ENCODE measurements at places on chromosomes 11 and 22.
A peak's percentile ranks its signal among the peaks of the same experiment; 100 is the strongest.

DNA sequence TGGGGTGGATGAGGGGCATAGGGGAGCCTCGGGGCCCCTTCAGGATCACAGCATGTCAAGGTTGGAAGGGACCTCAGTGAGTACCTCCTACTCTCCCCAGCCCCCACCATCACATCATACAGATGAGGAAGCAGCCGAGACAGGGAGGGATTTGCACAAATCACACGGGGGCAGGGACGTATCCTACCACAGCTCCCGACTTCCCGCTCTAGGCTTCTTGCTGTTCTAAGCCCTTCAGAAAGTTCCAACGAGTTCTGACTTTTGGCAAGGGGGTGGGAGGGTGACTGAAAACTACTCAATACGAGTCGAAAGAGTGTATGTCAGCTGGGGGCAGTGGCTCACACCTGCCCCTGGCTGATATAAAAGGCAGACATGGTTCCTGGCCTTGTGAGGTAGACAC, 4.7 kb upstream of the RAD9A start:
- DNase-seq = no peak

DNA sequence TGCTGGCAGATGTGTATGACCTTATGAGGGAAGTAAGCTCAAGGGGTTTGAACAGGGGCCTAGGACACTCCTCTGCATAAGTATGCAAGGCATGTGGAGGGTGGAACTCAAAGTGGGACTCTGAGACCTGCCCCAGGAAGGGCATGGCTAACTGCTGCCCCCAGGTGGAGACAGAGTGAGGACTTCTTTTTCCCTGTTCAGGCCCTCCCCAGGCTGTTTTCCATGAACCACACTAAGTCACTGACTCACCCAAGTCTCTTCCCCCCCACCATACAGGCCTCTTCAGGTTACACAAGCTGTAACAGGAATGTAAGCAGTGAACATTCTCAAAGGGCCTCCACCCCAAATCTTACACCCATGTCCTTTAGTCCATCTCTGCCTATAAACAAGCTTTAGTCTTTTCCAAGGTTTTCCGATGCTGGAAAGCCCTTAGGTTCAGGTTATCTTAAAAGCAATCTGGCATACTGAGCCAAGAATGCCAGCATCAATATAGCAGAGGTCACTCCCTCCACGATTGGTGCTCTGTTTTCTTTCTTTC, 13.1 kb downstream of the EEF1G start:
- DNase-seq = peak; percentile 99

GRCh38 chr22:47448231-47449223, 686.1 kb downstream of the TBC1D22A start:
- no peak for DNase-seq

- peak; percentile 34 for DNase-seq
Measured at GRCh38 chr11:100774859-100775258, 87.8 kb downstream of the ARHGAP42 start.

DNA sequence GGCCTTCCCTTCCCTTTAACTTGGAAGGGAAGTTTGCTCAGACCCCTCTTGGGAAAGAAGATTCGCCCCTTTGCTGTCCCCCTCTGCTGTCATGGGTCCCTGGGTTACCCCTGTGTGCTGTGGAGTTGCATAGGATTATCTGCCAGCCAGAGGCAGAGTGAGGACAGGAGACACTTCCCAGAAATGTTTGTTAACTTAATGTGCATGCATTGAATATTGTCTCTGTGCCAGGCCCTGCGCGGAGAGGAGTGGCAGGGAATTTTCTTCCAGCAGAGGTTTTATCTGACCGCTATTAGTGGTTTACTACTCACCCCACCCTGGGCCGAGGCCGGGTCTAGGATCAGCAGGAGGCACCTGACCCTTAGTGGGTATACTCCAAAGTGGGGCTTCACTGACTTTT, 894.8 kb downstream of the TBC1D22A start:
- DNase-seq = no peak

- peak; percentile 18 for DNase-seq
Measured at GRCh38 chr22:23718371-23719165, 27.8 kb downstream of the RGL4 start.

- peak; percentile 85 for DNase-seq
Measured at GRCh38 chr11:101442171-101442570, 141.6 kb downstream of the TRPC6 start.

- peak; percentile 26 for DNase-seq
Measured at GRCh38 chr22:29873943-29874342, 9.0 kb upstream of the MTMR3 start.

GRCh38 chr11:68649851-68650555, 34.3 kb upstream of the GAL start:
- DNase-seq = no peak

DNA sequence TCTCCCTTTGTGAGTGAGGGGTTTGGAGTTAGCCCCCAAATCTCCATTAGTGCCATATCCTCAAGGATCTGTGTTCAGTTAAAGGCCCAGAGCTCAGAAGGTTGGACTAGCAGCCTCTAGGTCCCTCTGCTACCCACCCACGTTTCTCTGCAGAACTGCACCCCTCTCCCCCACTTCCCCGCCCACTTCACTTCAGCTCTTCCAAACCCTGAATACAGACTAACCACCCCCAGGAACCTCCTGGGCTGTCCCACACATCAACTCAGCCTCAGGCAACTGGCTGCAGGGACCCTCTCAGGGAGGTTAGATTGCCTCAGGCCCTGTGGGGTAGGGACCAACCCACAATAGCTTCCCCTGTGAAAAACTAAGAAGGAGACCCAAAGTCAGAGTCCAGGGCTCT, 840 bp downstream of the VPREB3 start:
- DNase-seq = no peak

GRCh38 chr11:37747121-37747520, 1149.1 kb upstream of the RAG2 start:
- no peak for DNase-seq

GRCh38 chr11:33687733-33688479, 12.7 kb downstream of the C11orf91 start:
- peak; percentile 81 for DNase-seq

DNA sequence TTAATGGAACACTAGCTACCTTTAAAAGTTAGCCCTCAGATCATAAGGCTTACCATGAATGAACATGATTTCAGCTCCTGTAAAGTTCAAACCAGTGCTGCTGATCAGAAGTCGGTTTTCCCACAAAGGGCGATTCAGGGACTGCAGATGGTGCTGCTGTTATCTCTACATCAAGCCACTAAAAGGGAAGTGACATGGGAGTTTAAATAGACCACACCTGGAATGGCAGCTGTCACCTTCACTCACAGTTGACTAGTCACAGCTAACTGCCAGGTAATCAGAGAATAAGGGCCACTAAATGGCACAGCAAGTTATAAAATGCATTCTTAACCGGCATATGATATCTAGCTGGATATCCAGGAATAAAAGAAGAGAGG, 581.1 kb upstream of the ARHGAP42 start:
- no peak for DNase-seq

GRCh38 chr22:19596680-19597398, 72.6 kb upstream of the CLDN5 start:
- no peak for DNase-seq

GRCh38 chr11:13316528-13316961, 39.0 kb downstream of the BMAL1 start:
- DNase-seq = peak; percentile 97

- no peak for DNase-seq
Measured at GRCh38 chr22:22244316-22245250, at the start of gene VPREB1. Gene VPREB1 (plus strand): TSS chr22:22244786. CDS start chr22:22244814, 28 bp downstream.

GRCh38 chr22:47334601-47335000, 572.2 kb downstream of the TBC1D22A start:
- no peak for DNase-seq

GRCh38 chr22:42281284-42281683, 10.8 kb upstream of the TCF20 start:
- no peak for DNase-seq

DNA sequence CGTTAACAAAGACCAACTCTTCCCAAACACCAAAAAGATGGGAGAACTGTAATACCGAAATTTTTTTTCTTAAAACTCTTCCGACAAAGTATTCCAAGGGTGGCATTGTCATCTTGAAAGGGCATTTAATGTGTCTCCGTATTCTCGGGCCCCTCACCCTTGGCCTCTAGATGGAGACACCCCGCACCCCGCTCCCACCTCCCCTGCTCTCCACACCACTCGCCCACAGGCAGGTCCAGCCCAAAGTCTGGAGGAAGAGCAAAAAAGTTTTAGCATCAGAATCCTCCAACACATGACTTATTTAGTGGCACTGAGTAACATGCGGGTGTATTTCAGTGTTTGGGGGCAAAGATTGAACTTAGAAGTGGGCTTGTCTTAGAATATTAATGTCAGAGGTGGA, 20.7 kb downstream of the SPATA19 start:
- no peak for DNase-seq

- no peak for DNase-seq
Measured at GRCh38 chr22:38784035-38784434, 9.9 kb downstream of the DNAL4 start.

GRCh38 chr11:76526878-76527277, 82.1 kb downstream of the EMSY start:
- DNase-seq = no peak

All from M059J (cell line).